ENCODE measurements at places on chromosomes 1 and 21.

DNA sequence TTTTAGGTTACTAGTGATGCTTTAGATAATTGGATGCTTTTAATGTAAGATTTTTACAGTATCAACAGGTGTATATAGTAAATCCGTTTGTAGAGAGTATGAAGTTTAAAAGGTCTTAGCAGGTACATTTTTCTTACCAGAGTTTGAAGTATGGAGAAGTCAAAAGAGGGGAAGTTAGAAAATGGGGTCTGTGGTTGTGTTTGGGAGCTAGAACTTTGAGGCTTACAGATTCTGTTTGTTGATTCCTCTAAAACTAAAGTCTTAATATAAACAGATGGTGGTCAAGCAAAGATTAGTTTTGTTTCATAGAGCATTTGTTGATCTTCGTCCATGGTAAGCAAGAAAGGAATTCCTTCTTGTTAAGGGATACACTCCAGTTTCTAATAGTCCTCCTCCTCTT is 35.8 kb downstream of the CDC42 start:
- DNase-seq: no peak

DNA sequence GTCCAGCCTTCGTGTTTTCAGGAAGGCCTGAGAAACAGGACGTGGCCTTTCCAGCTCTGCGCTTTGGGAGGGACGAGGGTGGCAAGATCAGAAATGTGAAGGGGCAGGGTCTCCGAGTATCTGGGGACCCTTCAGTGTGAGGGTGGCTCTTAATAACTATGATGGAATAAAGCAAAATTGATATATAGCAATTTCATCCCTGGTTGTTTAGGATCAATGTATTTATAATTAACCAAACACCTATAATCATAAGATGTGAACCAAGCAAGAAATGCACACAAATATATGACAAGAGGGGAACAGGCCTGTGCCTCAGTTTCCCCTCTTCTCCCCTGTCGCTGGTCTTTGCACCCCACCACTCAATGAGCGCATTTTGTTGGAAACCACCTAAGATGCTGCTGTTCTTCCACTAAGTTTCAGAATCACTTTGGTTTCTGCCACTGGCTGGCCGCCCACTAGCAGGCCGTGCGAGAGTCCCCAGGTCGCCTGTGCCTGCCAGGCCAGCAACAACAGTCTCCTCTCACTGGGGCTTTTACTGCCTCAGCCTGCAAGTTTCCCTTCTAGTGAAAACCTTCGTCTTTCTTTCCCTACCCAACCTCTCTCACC is 36.6 kb downstream of the UBASH3A start:
- no peak for DNase-seq

DNA sequence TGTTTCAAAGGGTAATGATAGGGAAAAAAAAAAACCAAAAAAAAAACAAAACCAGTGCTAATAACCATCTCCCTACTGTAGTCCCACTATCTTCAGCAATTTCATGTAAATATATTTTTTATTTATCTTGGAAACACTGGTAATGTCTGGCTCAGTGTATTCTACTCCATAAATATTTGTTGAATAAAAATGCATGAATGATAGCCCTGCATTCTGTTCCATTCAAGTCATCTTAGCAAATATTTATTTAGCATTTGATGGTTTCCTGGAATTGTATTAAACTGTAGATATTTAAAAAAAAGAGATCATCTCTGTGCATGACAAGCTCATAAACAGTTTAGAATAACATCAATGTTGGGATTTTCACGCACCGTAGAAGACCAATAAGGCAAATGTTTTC is 24.2 kb downstream of the IL23R start:
- DNase-seq: no peak

GRCh38 chr1:5845376-5845775 is 146.8 kb downstream of the NPHP4 start:
- no peak for DNase-seq

GRCh38 chr1:162823771-162824525 is 33.4 kb downstream of the HSD17B7 start:
- no peak for DNase-seq

DNA sequence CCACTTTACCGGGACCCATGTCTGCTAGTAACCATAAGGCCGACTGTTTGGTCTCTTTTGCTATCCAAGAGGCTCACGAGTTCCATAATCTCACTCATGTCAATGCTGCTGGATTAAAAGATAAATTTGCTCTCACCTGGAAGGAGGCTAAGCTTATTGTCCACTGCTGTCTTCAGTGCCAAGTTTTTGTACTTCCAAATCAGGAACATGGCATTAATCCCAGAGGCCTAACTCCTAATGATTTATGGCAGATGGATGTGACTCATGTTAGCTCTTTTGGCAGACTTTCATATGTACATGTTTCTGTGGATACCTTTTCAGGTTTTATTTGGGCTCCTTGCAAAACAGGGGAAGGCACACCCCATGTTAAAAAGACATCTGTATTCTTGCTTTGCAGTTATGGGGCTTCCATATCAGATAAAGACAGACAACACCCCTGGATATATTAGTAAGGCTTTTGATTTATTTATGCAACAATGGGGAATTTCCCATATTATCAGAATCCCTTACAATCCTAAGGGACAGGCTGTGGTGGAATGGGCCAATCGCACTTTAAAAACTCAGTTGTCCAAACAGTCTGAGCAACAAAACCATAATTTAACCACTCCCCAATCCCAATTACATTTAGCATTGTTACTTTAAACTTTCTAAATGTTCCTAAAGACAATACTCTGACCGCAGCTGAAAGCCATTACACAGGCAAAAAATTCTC is 162.7 kb downstream of the IER5 start:
- no peak for DNase-seq

GRCh38 chr1:23791516-23792047 is 637 bp downstream of the LYPLA2 start:
- no peak for DNase-seq

DNA sequence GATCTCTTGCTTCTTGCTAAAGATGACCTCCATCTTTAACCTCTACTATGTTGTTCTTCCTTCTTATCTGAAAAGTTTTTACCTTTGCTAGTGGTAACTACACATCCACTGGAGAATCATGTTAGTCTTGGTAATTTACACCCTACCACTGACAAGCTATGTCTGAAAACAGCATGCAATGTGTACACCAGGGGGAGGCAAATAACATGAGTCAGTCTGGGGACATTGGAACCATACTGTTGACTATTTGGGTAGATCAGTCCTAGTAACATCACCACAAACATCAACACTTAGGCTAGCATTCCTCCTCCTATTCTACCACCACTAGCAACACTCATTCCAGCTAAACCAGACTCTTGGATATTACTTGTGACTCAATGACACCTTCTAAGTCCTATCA is 549.0 kb downstream of the KCNT2 start:
- no peak for DNase-seq

DNA sequence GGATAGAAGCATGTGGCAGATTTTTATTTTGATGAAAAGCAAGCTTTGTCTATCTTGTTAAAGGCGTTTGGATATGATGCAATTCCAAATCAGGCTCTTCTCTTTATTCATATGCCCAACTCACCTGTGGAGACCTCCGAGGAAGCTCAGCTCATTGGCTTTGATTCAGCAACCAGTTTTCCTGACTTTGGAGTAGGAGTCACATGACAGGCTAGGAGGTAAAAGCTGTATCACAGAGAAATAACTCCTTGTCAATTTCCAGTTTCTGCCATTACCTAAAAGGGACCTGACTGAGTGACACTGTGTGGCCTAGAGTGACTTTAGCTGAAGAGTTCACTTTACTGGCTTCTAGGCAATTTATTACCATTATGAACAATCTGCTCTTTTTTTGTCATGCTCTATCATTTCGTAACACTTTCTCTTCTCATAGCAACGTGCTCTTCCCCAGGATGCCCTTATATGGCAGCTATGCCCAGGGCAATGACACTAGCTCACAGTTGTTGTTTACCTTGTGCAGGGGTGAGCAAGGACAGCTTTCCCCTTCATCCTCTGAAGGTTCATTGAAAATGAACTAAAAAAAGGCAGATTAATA is 107.2 kb downstream of the KCNK1 start:
- DNase-seq: no peak

- no peak for DNase-seq
These were observed 114.8 kb downstream of the CNIH3 start for GRCh38 chr1:224730965-224731364.

DNA sequence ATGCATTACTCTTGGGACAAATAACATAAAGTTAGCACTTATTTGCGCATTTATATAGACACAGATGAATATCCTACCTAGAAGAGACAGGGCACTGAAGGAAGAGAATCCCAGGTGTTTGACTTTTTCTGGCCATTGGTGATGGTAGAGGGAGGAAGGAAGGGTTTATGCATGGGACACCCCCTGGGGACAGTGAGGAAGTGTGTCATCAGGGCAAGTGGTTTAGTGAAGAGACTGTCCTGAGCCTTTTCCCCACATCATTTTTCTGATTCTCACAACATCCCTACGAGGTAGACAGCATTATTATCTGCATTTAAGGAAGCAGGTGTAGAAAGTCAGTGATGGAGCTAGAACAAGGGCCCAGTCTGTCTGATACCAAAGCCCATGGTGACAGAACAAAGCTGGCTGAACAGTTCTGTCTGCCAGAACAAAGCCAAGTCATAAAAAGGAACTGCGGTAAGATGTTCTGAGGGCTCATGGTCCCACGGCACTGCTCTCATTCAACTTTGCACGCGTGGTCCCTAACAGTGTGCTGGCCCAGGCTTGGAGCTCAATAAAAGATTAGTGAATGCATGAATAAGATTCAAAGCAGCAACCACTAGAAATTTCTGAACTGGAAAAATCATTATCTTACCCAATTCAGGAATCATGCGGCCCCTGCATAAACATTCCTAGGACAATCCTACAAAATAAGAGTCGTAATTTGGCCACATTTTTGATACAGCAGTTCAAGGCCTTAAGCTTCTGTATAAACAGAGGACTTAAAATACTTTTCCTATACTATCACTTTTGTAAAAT is 12.2 kb upstream of the CDC42BPA start:
- DNase-seq: no peak

GRCh38 chr21:38956521-38956855 is 150.8 kb downstream of the ETS2 start:
- no peak for DNase-seq

DNA sequence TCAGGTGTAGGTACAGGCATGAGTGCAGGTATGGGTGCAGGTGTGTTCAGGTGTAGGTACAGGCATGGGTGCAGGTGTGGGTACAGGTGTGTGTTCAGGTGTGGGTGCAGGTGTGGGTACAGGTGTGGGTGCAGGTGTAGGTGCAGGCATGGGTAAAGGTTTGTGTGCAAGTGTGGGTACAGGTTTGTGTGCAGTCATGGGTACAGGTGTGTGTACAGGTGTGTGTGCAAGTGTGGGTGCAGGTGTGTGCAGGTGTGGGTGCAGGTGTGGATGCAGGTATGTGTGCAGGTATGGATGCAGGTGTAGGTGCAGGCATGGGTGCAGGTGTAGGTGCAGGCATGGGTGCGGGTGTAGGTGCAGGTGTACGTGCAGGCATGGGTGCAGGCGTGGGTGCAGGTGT is 79.4 kb upstream of the ACTL8 start:
- DNase-seq: no peak

DNA sequence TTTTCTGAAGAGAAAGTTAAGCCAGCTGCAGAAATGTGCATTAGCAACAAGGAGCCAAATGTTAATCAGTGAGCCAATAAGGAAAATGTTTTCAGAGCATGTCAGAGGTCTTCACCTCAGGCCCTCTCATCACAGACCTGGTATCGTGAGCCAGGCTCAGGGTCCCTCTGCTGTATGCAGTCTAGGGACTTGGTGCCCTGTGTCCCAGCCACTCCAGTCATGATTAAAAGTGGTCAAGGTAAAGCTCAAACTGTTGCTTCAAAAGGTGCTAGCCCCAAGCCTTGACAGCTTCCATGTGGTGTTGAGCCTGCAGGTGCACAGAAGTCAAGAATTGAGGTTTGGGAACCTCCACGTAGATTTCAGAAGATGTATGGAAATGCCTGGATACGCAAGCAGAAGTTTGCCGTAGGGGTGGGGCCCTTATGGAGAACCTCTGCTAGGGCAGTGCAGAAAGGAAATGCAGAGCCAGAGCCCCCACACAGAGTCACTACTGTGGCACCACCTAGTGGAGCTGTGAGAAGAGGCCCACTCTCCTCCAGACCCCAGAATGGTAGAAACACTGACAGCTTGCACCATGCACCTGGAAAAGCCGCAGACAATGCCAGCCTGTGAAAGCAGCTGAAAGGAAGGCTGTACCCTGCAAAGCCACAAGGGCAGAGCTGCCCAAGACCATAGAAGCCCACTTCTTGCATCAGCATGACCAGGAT is 1128.7 kb downstream of the AMY1C start:
- DNase-seq: no peak

GRCh38 chr1:168081373-168082007 is 55.2 kb downstream of the GPR161 start:
- DNase-seq: no peak

DNA sequence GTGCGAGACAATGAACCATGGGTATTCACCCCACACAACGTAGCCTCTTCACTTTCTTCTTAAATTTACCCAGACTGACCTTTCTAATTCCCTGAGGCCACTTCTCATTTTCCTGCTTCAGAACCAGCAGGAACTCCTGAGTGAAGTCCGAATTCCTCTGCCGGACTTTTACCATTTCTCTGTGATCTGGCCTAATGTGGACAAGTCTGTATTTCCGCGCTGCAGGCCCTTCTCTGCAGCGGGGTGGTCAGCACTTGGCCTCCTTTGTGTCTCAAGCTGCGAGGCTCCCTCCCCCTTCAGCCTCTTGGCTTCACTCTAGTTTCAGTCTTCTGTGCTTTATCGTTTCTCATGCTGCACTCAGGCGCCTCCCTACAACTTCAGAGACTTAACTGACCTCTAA is 9.4 kb upstream of the CTBS start:
- no peak for DNase-seq

DNA sequence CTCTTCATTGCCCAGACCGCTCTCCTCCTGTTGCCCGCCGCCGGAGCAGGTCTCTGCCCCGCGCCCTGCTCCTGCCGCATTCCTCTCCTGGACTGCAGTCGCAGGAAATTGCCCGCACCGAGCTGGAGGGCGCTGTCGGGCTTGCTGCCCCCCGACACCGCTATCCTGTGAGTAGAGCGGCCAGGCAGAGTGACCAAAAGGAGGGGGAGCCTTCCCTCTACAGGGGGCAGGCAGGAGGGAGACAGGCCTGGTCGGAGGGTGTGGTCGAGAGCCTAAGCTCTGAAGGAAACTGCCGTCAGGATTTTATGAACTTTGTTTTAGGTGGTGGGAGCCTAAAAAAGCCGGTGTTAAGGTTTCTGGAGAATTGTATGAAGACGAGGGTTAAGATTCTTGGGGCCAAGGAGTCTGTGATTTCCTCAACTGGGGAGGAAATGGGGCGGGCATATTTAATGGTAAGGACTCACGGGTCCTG is 517 bp downstream of the LRIG2 start:
- DNase-seq: no peak

Data from esophagus squamous epithelium (tissue), 5 donors.